ENCODE measurements at places on chromosomes 11 and 22.

DNA sequence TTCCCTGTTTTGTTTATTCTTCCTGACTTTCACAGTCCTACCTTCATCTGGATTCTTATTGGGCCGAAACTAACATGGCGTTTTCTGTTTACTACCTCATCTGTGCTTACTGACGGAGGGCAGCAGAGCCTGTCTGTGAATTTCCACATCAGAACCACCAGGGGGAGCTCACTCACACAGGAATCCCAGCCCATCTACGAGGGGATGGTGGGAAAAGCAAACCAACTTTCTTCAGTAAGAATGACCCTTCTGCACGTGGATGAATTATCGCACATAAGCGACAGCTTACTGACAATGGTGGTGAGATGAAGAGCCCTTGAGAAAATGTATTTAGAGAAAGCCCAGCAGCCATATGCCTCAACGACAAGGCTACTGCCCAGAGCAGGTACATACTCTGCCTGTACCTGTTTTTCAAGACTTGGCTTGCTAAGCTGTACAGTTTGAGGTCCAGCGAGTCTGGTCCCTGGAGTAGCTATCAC lies 42.5 kb downstream of the LARGE2 start:
- DNase-seq: peak; percentile 71

DNA sequence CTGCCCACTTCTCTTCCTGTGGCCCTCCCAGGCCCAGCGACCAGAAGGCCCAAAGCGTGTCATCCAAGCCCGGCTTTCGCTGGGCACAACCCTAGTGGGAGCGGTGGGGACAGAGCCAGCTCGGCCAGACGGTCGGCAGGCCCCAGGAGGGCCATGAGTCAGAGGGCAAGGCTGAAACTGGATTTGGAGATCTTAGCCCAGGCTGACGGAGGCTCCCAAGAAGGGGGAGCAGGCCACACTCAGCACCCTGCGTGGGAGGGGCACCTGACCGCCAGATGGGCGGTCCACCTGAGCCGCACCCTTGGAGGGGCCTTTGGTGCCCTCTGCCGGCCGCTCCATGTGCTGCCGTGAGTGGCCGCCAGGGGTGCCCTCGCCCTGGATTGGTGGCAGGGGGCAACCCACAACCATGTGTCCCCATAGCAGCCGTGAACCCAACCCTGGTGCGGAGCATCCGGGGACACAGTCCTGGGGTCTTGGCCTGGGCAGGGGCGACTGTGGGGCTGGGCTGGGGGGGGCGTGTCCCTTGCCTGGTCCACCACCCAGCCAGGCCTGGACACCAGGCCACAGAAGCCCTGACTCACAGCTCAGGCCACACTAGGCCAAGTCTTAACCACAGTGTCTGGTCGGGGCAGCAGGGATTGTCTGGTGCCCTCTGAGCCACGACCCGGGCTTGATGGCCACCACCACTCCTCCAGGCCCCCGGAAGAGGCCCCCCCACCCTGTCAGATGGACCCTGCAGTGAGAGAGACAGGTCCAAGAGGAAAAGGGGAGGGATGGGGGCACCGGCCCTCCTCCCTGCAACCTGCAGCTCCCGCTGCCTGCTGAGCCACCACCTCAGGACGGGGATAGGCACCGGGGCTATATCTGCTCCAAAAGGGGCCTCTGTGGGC lies 19.2 kb upstream of the TALDO1 start:
- DNase-seq: no peak

- DNase-seq: no peak
Observed at GRCh38 chr11:9787981-9788521, 124.2 kb downstream of the SWAP70 start.

DNA sequence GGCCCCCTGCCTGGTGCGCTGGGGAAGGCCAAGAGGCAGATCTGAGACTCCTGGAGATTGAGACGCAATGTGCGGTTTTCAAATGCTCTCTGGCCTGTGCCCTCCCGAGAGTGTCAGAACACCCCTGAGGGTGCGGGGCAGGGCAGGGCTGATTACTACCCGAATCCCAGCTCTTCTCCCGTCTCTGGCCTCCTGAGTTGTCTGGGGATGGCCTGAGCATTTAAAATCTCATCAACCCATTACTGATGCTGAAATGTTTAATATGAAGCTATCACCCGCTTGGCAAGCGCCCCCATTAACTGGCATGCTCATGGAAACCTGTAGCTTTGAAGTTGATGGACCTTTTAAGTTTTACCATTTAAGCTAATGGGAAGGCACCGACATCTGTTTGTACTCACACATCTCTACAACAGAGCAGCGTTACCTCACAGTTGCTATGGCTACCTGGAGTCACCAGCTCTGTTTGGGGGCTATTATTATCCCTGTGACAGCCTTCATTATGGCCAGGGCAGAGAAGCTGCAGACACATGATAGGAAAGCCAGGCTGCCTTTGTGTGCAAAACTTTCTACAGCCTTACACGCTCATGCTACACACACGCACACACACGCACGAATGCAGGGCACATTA lies 3.6 kb upstream of the MB start:
- DNase-seq: no peak

GRCh38 chr22:44182588-44183286 lies 2.0 kb downstream of the PARVG start:
- no peak for DNase-seq

GRCh38 chr11:79165908-79166307 lies 274.9 kb downstream of the TENM4 start:
- DNase-seq: no peak
